Tibial nerve (tissue), 4 donors: ENCODE measurements at places on chromosomes 13 and 19. TPM values are rescaled to one million over a fixed set of nuclear protein-coding genes. Genes with fewer than 3 reads are reported as not detected.

MEIOSIN gene
- total RNA-seq: not detected

ZNF557 gene
- 9.6 TPM for total RNA-seq

ZNF491 gene
- 2.1 TPM for total RNA-seq

RNF17 gene
- total RNA-seq: not detected

MATK gene
- total RNA-seq: 2.2 TPM

UHRF1 gene
- total RNA-seq: 2.9 TPM

CACNG6 gene
- not detected for total RNA-seq
